Endothelial cell of umbilical vein (primary cell): ENCODE measurements at places on chromosomes 2 and 18. TPM values are rescaled to one million over a fixed set of nuclear protein-coding genes. Genes with fewer than 3 reads are reported as not detected.

KIAA2012 gene
- total RNA-seq = not detected in 2 replicates

SP9 gene
- total RNA-seq = not detected in 2 replicates

DSG1 gene
- not detected in 2 replicates for total RNA-seq

IL37 gene
- not detected in 2 replicates for total RNA-seq

NOL4 gene
- not detected in 2 replicates for total RNA-seq

ATL2 gene
- 45.5 and 46.3 TPM in 2 replicates for total RNA-seq

EVX2 gene
- not detected in 2 replicates for total RNA-seq

CFAP65 gene
- total RNA-seq = not detected in 2 replicates

PMAIP1 gene
- total RNA-seq = 11.9 and 13.5 TPM in 2 replicates

FAM237A gene
- total RNA-seq = not detected in 2 replicates

MOCOS gene
- 0.85 and 0.88 TPM in 2 replicates for total RNA-seq

UGT1A5 gene
- total RNA-seq = not detected in 2 replicates

CCDC85A gene
- total RNA-seq = 10.4 and 16.9 TPM in 2 replicates

NEURL3 gene
- total RNA-seq = not detected in 2 replicates

PAX8 gene
- total RNA-seq = 0.22 and 0.28 TPM in 2 replicates

LDAH gene
- total RNA-seq = 24.0 and 24.2 TPM in 2 replicates

TRPM8 gene
- total RNA-seq = not detected in 2 replicates

FBXO36 gene
- 0.53 and 1.1 TPM in 2 replicates for total RNA-seq

NCKAP5 gene
- 3.0 and 3.3 TPM in 2 replicates for total RNA-seq

CD8B2 gene
- not detected in 2 replicates for total RNA-seq

LAMA3 gene
- 7.1 and 12.3 TPM in 2 replicates for total RNA-seq

IDH1 gene
- 107 and 124 TPM in 2 replicates for total RNA-seq

PCGF1 gene
- 17.4 and 21.0 TPM in 2 replicates for total RNA-seq

THAP4 gene
- total RNA-seq = 47.4 and 49.0 TPM in 2 replicates

ARHGEF33 gene
- total RNA-seq = 0.12 and 0.18 TPM in 2 replicates

TXNDC9 gene
- 45.8 and 48.7 TPM in 2 replicates for total RNA-seq

SPC25 gene
- 20.5 and 24.2 TPM in 2 replicates for total RNA-seq

REG1B gene
- not detected in 2 replicates for total RNA-seq

SKOR2 gene
- total RNA-seq = not detected in 2 replicates

ALPI gene
- not detected in 2 replicates for total RNA-seq

POMC gene
- total RNA-seq = 0.69 and 2.7 TPM in 2 replicates

GKN2 gene
- total RNA-seq = not detected in 2 replicates

ASB18 gene
- not detected in 2 replicates for total RNA-seq

HOXD9 gene
- 3.5 and 3.9 TPM in 2 replicates for total RNA-seq

SALL3 gene
- total RNA-seq = not detected in 2 replicates

FLACC1 gene
- 1.4 TPM in 2 replicates for total RNA-seq

MOGAT1 gene
- not detected in 2 replicates for total RNA-seq

POTEI gene
- total RNA-seq = 0.13 and 0.16 TPM in 2 replicates

FAM124B gene
- 81.4 and 82.0 TPM in 2 replicates for total RNA-seq

PLGLB2 gene
- total RNA-seq = 1.3 and 2.1 TPM in 2 replicates

FAM228A gene
- 1.00 TPM in 1 of 2 replicates, not detected in the other for total RNA-seq

C2orf15 gene
- not detected in 2 replicates for total RNA-seq

TRABD2A gene
- 0.99 and 1.8 TPM in 2 replicates for total RNA-seq

NEMP2 gene
- total RNA-seq = 3.8 and 8.4 TPM in 2 replicates

SCN9A gene
- total RNA-seq = 1.6 and 1.8 TPM in 2 replicates
